ENCODE measurements at places on chromosomes 6 and 20.

DNA sequence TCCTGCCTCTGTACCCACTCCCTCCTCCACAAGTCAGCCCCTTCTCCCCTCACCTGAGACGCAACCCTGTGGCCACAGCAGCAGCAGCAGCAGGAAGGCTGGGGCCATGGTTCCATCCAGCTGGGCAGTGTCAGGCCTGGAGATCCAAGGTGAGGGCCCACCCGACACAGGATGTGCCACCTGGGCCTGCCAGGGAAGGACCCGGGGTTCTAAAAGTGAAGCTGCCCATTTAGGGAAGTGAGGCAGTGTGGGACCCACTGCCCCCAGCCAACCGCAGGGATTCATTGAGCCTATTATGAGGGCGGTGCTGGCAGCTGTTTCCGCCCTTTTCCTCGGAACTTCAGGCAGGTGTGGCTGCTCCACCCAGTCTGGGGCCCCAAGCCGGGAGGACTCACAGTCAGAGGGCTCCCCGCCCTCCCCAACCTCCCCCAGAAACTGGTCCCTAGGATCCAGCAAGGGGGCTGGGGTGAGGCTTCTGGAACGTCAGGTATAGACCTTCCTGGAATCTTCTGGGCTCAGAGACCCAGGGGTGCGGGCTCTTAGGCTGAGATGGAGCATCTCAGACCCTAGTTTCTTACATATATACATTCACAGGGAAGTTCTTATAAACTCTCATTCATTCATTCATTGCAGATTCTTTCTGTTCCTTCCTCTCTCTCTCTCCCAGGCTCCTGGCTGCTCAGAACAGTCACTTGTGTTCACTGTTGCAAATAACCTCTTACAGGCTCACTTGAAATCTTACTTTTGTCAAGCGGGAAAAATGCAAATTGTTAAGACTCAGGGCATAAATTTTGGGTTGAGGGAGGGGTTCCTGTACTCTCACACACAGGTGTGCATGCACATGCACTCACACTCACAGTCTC lies at the start of gene TREML2:
Gene TREML2, minus strand, starts transcription at position 249 of the 863 bp plus-strand sequence. Its CDS starts 141 bp downstream, at position 108.
- DNase-seq = no peak

- no peak for DNase-seq
Measured at GRCh38 chr6:25863360-25863759, 10.7 kb downstream of the SLC17A3 start.

GRCh38 chr6:13872681-13873080 lies 52.1 kb upstream of the RNF182 start:
- no peak for DNase-seq

DNA sequence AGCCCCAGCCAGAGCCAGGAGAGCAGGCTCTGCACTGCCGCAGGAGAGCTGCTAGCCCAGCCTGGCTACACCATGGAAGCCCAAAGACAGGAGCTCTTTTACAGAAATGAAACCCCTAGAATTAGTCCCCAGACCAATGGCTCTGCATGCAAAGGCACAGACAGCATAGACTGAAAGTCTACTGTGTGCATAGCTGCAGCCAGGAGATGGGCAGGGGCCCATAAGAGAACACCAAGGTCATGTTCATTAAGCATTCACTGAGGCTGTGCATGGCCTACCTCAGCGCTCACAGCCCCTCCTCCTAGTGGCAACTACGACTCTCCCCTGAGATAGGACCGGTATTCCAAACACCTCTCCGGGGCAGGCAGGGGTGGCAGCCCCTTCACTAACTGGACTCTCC lies 34.9 kb downstream of the SNX5 start:
- DNase-seq = no peak

DNA sequence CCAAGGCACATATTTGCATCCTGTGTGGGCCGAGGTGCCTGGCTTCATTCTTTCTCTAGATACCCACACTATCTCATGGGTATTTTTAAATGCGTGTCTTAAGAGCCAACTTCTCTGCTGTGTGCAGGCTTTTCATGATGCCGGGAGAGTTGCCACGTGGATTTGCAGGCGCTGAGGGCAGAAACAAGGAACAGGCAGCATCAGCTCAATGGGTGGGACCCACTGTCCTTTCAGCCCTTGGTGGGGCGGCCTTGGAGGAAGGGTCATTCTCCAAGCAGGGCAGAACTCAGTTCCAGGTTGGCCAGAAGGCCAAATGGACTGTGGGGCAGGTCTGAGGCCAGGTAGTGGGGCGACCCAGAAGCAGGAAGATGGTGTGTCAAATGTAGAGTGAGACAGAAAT lies 84.7 kb downstream of the PHACTR3 start:
- DNase-seq = no peak

DNA sequence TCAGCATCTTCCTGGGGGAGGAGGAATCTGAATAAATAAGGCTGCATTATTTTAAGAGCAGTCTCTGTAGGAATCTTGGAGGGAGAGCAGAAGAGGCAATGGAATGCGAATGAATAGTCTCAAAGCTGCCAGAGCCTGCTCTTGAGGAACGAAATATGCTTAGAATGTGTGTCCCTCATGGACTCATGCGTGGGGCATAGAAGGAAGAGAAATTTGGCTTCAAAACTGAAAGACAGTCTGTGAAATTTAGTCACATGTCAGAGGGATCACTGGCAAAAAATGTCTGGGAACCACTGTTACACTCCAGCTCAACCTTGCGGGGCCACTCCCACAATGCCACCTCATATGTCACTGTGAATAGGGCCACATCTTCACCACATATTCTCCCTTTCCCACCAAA lies 95.5 kb downstream of the GJA10 start:
- DNase-seq = no peak

DNA sequence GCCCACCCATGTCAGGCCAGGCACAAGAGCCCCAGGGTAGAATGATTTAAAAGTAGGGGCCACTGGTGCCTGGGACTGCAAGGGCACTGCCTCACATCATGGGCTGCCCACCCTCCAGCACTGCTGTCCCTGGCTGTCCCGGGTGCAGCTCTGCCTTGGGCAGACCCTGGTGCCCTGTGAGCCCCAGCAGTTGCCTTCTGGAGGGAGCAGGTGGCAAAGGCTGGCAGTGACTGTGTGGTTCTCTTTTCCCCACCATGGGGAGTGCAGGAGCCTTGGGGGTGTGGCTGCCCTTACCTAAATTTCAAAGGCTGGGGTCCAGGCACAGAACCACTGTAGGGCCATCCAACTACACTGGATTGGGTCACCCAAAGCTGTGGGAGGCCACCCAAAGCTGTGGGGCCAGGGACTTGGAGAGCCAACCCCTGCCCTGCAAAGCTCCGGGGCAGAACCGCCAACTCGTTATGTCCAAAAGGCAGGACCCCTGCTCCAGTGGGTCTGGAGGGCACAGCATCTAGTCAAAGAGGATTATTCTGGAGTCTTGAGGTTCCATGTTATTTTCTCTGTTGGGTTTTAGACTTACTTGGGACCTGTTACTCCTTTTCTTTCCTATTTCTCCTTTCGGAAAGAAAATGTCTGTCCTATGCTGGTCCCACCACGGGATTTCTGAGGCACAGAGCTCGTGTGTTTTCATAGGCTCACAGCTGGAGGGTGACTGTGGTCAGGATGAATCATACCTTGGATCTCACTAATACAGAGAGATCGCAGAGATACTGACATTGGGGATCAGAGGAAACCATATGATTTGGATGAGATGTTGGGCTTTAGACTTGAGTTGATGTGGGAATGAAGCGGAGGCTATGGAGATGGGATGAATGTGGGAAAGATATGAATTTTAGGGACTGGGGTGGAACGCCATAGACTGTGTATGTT lies 65.3 kb downstream of the RAMACL start:
- no peak for DNase-seq

DNA sequence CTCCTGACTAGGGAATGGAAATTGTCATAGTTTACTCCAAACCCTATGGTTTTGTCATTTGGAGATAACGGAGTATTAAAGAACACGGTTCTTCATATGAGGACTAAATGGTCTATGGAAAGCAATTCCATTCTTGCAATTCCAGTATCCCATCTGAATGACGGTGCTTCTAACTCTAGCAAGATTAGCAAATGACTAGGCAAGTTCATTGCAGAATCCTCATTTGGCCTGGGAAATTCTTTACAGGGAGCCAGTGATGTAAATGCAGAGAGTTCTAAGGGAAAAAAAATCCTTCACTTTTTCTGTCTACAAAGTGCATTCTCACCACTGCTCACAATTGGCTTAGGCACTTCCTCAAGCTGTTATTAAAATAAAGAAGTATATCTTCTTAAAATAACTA lies 111.5 kb downstream of the MOXD1 start:
- DNase-seq = no peak

- no peak for DNase-seq
Measured at GRCh38 chr6:44061375-44062104, 65.7 kb downstream of the MRPL14 start.

- no peak for DNase-seq
Measured at GRCh38 chr6:83068616-83069015, 1.1 kb downstream of the DOP1A start.

- DNase-seq = no peak
Measured at GRCh38 chr20:18428490-18429173, 38.2 kb downstream of the DZANK1 start.

GRCh38 chr20:24403406-24403805 lies 66.0 kb upstream of the SYNDIG1 start:
- no peak for DNase-seq

DNA sequence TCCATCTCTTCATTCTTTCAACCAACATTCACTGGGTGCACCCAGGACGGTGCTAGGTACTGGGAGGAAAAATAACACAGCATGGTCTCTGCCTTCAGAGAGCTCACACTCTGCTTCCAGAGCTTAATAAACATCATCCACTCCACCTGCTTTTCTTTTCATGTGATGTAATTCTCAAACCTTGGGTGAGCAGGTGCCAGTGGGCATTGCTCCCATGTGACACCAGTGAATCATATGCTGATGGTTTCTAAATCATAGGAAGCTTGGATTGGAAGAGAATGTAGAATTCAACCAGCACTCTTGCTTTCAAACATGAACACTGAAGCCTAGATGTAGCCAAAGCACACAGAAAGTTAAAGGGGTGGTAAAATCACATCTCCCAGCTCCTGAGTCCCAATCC lies 189.8 kb downstream of the FOXA2 start:
- DNase-seq = no peak

DNA sequence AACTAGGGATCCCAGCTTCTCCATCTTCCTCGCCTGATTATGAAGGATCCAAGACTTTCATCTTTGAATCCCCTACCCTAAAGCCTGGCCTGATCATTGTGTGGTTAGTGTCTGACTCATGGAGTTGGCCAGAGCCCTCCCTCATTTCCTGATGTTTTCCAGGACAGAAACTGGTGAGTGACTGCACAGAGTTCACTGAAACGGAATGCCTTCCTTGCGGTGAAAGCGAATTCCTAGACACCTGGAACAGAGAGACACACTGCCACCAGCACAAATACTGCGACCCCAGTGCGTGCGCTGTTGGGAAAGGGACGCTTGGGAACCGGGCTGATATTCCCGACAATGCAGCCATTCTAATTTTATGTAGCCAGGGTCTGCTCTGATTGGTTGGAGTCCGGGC lies 4.0 kb downstream of the CD40 start:
- DNase-seq = no peak

DNA sequence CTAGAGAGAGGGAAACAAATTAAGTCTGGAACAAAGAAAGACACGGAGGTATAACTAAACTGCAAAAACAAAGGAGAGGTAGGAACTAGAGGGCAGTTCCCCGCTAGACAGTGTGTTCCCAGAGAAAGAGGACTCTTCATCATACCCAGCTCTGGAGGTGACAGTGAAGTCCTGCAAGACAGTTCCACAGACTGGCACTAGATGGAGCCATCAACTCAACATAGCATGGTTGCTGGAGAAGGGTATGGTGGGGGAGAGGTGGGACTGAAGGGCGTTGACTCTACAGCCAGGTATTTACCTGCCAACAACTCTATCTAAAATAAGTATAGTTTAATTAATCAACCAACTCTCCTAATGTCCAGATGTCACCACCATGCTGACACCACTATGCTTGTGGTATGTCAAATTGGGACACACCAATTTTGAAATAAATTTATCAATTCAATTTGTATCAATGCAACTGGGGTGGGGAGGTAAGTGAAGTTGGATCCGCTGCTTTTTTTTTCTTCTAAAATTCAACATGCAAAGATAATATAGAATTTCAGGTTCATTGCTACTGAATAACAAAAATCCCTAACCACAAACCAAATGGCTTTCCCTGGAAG lies 9.7 kb downstream of the BACH2 start:
- DNase-seq = no peak

- DNase-seq = no peak
Measured at GRCh38 chr20:62755817-62756724, 40.2 kb upstream of the MRGBP start.

GRCh38 chr20:48364055-48364454 lies 463.7 kb downstream of the PREX1 start:
- DNase-seq = no peak

DNA sequence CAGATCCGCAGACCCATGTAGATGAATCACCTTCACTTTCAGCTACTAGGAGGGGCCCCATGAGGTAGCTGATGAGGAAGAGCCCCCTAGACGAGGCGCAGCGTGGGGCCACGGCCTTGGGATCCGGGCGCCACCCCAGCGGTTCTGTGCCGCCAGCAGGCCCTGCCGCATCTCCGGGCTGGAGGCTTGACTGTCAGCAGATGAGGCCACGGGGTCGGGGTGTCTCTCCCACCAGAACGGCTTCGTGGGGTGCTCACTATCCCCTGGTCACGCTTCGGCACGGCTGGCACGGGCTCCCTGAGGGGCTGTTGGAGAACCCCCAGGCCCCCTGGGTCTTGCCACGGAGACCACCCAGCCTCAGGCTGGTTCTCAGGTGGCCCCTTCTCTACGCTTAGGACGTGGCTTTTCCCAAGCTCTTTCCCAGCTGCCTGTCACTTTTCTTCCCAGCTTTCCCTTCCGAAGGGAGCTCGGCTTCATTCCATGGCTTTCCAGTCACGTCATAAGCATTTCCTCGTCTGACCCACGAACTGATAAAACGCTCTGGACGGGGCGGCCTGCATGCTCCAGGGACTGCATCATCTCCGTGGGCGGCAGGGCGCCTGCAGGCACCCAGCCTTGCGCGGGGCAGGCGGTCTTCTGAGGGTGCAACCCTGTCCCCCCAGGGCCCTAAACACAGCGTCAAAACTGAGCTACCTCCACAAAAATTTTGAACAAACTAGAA lies 85.9 kb downstream of the THBS2 start:
- no peak for DNase-seq

DNA sequence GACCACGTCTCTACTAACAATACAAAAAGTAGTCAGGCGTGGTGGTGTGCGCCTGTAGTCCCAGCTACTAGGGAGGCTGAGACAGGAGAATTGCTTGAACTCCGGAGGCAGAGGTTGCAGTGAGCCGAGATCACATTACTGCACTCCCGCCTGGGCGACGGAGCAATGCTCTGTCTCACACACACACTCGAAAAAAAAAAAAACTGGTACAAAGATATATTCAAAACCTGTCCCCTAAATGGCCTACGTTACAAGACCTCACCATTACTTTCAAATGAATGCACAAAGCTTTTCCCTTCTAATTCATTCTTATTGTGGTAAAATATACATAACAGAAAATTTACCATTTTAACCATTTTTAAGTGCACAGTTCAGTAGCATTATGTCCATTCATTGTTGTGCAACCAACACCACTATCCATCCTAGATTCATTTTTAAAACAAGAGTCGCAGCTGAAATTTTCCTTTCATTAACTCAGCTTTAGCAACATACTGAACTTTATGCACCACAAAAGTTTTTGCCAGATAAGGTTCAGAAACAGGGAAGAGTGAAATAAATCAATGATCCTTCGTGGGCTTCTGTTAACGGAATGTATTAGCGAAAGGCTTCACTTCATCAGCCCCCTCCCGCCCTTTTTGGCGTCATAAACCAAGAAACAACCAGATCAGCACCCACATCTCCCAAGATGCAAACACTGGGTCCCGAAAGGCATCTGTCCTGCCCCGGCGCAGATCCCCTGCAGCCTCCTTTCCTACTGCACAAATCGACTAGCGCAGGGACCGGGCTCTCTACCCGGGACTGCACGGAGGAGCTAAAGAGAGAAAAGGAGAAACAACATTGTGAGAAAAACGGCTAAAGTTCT lies 825 bp upstream of the FAM135A start:
- DNase-seq = no peak

- no peak for DNase-seq
Measured at GRCh38 chr6:132830334-132830751, 16.0 kb downstream of the RPS12 start.

Measured in stimulated activated CD8-positive, alpha-beta memory T cell treated with anti-CD3 and anti-CD28 coated beads, Interleukin-2, amount 100 ng/mL, for 1 hour (primary cell).